GM18507 (cell line): ENCODE measurements at places on chromosomes 2 and 18.

DNA sequence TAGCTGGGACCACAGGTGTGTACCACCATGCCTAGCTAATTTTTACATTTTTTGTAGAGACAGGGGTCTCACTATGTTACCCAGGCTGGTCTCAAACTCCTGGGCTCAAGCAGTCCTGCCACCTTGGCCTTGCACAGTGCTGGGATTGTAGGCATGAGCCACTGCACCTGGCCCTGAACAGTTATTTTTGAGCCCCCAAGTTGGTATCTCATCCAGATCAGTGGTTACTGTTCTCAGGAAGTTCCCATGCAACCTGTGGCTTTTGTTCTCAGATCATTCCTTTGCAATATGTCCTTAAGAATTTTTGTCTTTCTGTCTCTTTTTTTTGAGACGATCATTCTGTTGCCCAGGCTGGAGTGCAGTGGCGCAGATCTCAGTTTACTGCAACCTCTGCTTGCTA, 7.7 kb upstream of the CCDC138 start:
- DNase-seq = no peak

DNA sequence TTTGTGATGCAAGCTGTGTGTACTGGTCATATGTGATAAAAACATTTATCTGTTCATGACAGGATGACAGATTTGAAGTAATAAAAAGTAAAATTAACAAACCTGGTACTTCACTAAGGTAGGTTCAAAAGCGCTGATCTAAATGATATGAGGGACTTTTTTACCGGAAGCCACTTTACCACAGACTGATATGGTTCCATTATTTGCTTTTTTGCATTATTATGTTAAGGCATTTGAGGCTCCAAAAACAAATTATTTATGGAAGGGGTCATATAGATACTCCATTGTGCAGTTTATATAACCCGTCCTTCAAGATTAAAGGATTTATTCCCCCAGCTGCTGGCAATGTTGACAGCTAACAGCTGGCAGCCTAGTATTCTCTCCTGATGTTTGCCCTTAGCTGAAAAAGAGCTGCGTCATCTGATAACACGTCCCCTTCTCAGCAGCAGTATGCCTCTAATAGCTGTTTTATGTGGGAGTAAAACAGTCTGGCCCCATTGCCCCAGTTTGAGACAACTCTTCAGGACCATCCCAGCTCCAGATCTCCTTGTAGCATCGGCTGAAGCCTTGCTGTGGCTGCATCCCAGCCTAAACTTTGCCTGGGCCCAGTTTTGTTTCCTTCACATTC, 84.8 kb upstream of the XIRP2 start:
- DNase-seq = no peak

DNA sequence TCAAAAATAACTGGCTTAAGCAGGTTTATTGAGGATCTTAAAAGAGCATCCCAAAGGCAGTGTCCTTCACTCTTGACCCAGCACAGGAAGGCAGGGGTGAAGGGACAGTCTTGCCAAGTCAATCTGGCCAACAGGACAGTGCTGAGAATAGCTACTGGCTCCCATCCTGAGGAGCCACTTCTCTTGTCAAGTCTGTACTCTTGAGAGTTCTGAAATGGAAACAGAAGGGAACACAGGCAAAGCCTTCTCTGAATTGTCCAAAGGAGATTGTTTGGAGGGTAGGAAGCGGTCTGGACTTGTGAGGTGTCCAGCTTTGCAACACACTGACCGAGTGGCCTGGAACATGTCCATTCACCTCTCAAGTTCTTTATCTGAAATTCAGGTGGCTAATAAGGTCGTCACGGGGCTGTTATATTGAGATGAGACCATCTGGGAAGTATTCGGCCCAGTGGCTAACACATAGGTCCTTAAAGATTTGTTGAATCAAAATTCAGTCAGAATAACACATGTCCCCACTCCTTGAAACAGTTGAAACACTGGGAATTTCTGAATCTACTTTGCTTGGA, 99.5 kb upstream of the FHL2 start:
- no peak for DNase-seq

GRCh38 chr2:18268400-18268799, 292.1 kb downstream of the RDH14 start:
- no peak for DNase-seq

GRCh38 chr2:152766928-152767327, 48.5 kb downstream of the ARL6IP6 start:
- DNase-seq = no peak

DNA sequence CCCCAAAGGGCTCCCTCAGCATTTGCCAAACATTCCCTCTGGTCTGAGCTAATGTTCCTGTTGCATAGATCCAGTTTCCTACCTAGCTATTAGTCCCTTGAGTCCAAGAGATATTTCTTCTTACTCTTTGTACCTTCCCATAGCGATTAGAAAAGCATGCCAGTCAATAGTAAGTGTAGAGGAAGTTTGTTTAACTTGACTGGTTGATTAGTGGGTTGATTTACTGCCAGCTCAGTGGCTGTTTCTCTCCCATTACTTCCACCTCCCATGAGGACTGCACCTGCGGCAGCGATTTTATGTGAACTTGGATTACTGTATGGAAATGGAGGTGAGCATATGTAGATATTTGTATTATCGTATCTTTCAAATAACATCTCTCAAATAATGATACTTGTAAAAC, 1748.4 kb upstream of the CELF4 start:
- DNase-seq = no peak

- no peak for DNase-seq
Observed at GRCh38 chr2:6923319-6923718, 6.1 kb downstream of the RNF144A start.

DNA sequence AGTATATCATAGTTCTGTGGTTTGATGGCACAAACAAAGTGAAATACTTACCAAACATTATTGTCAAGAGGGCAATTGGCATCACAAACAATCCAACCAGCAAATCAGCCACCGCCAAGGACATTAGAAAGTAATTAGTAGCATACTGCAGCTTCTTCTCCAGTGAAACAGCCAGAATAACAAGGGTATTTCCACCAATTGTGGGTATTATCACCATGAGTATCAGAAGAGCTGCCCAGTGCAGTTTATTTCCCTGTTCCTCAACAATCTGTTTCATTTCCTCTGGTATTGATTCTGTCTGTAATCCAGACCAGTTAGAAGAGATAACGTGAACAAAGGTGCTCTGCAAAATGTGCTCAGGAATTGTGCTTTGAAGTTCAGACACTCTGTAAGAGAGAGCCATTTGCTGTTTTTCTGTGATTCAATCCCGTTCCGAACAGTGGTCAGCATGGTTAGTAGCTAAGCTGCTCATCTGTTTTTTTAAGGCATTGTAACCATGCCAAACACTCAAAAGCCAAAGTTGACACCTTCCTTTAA, 1.4 kb downstream of the HTR2B start:
- no peak for DNase-seq

GRCh38 chr18:45116116-45116515, 435.4 kb downstream of the SETBP1 start:
- no peak for DNase-seq

DNA sequence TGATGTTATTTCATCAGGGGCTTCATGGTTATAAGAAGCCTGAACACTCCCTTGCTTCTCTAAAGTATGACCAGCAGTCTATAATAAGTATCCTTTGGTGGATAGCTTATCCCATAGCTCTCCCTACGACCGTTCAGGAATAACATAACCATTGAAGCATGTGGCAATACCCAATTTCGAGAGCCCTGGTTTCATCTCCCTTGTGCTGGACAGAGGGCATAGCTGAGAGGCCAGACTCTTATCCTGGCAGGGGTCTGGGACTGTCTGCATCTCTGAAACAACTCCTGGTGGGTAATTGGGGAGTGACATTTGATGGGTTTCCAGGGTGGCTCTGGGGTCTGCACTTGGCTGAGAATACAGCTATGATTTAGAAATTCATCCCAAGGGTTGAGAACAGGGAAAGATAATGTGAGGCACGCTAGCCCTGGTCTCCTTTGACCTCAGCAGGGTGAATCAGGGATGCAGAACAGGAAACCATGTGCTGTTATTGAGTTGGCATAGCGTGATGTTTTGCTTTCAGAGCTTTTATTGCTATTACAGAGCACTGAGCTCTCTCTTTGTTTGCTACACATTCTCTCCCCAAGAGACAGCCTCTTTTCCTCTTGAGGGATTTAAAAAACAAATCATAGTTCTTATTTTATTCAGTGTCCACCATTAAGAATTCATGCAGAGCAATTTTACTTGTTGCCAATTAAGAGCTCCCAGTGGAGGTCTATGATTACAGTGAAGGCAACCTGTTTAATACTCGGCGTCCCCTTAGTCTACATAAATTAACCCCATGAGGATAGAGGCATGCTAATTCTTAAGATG, 274.5 kb downstream of the NCKAP5 start:
- no peak for DNase-seq

DNA sequence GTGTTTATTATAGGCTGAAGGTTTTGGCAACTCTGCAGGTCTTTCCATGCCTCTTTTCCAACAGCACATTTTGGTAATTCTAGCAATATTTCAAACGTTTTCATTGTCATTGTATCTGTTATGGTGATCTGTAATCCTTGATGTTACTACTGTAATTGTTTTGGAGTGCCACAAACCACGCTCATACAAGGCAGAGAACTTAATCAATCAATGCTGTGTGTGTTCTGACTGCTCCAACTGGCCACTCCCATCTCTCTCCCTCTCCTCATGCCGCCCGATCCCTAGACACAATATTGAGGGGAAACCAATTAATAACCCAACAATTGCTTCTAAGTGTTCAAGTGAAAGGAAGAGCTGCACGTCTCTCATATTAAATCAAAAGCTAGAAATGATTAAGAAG, 32.9 kb downstream of the HDLBP start:
- no peak for DNase-seq

DNA sequence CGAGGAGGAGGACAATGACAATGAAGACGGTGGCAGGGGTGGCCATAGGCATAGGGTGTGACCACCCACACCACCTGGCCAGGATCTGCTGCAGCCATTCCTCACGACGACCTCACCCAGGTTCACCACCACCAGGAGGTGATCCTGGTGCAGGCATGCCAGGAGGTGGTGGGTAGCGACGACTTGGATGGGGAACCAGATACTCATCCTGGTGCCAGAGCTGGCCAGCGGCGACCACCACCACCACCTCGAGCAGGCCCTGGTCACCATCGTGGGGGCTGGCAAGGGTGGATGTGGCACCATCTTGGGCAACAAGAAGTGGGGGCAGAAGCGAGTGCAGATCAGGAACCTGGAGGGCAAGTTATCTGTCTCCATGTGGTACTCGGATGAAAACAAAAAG, 117.1 kb upstream of the NXPH2 start:
- no peak for DNase-seq

GRCh38 chr18:37299471-37300304, 265.9 kb downstream of the CELF4 start:
- no peak for DNase-seq

DNA sequence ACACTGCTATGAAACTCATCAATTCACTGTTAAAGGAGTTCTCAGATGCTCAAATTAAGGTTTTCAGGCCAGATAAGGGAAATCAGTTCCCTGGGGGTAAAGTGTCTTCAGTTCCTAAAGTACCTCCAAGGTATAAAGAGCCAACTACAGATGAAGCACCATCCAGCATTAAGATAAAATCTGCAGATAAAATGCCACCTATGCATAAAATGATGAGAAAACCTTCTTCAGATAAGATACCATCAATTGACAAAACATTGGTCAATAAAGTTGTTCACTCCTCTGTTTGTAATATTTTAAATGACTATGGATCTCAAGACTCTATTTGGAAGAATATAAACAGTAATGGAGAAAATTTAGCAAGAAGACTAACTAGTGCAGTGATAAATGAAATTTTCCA, 68.2 kb downstream of the FSIP2 start:
- no peak for DNase-seq

DNA sequence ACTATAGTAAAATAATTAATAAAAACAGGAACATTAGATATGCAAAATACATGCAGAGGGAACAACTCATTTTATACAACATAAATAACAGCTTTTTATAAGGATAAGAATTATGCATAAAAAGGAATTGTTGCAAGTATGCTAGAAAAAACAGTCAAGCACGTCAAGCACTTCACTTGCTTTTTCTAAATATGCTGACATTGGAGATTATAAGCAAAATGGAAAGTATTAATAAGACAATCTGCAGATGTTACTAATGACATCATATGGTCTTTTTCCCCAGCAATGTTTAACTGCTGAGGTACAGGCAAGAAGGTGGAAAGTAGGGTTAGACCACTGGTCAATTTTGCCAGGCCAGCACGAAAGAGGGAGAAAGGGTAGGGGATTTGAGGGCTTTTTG, 111.7 kb downstream of the HIBCH start:
- DNase-seq = no peak

DNA sequence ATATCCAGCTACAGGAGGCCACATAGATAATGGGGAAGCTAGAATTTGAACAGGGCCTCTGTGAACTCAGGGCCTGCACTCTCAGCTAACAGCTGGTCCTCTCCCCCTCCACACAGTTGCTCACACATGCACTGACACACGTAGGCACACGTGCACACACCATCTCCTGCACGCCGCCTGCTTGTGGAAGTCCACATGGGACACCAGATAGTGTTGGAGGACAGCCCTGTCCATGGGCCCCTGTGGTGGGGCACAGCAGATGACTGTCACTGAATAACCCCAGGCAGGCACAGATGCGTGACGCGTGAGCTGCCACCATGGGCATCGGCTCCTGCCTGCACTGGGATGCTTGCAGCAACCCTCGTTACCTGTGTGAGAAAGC, 52.9 kb downstream of the ADI1 start:
- no peak for DNase-seq

DNA sequence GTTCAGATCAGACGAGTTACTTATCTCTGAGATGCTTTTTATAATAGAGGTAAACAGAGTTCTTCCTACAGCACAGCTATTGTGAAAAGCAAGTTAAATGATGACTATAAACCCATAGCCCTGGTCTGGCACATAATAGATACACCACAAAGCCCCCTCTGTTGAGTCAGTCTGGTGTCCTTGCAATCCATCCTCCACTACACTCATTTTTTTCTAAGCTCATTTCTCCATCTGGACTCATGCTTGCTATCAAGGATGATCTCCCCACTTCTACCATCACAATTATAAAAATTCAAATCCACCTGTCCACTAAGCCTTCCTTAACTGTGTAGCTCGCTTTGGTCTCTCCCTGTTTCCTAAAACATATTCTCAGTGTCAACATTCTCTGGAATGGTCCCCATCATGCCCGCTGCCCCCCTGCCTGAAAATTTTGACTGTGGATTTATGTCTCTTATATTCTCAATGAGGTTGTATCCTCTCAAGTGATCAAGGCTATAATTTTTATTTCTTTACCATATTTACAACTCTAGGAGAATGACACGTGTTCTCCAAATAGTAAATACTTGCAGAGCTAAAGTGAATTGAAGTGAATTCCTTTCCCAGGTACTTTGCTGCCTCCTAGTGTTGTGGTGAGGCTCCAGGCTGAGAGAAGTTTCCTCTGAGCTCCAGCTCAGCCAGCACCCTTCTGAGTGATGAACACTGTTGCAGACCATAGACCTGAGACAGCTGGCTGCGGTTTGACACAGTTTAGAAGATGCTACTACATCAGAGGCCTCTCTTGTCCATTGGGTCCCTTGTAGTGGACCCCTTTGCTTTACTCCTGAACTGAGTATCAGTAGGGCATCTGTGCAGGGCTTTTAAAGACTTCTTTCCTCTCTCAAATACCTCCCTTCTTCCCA, 108.7 kb downstream of the DPP10 start:
- no peak for DNase-seq

- DNase-seq = no peak
Observed at GRCh38 chr2:2889141-2889540, 488.5 kb downstream of the EIPR1 start.

- no peak for DNase-seq
Observed at GRCh38 chr18:7926526-7926925, 359.4 kb downstream of the PTPRM start.
